ENCODE measurements at places on chromosomes 7 and 10. TPM values are rescaled to one million over a fixed set of nuclear protein-coding genes. Genes with fewer than 3 reads are reported as not detected.

Gene KCTD7
- 23.5 TPM for polyA plus RNA-seq

Gene MYH16
- polyA plus RNA-seq, result 0.31 TPM

Gene PVRIG
- 9.2 TPM for polyA plus RNA-seq

Gene CARD11
- polyA plus RNA-seq, result 2.2 TPM

Gene ATG9B
- 1.5 TPM for polyA plus RNA-seq

Gene CYP26C1
- 0.14 TPM for polyA plus RNA-seq

Gene MRPS17
- polyA plus RNA-seq, result 18.3 TPM

Gene ANXA8
- 0.32 TPM for polyA plus RNA-seq

Gene CYP26A1
- not detected for polyA plus RNA-seq

Measured in renal pelvis (tissue), 12 donors.